ENCODE measurements at places on chromosomes 4 and X. TPM values are rescaled to one million over a fixed set of nuclear protein-coding genes. Genes with fewer than 3 reads are reported as not detected.

The FOXR2 gene
- not detected for total RNA-seq

The CLDN34 gene
- 1.3 TPM for total RNA-seq

The AADAT gene
- total RNA-seq, result 14.0 TPM

The FAM9C gene
- total RNA-seq, result 0.09 TPM

The PNCK gene
- total RNA-seq, result 0.77 TPM

The FAM133A gene
- total RNA-seq, result not detected

The FAM9A gene
- not detected for total RNA-seq

The EFHC2 gene
- 8.3 TPM for total RNA-seq

The ADAM29 gene
- 0.06 TPM for total RNA-seq

The BRS3 gene
- not detected for total RNA-seq

The SMR3A gene
- not detected for total RNA-seq

The TLR8 gene
- total RNA-seq, result 6.6 TPM

The TREX2 gene
- 1.2 TPM for total RNA-seq

GRCh38 chrX:82208975-82209374 lies 1007.1 kb downstream of the SH3BGRL start:
- no peaks in the 10 kb centered on the region for H3K27me3 ChIP-seq
- H3K27ac ChIP-seq, result no peak overlapping the region
- no peaks in the 10 kb centered on the region for H3K4me1 ChIP-seq
- DNase-seq, result no peak
- H3K36me3 ChIP-seq, result no peaks in the 10 kb centered on the region

- H3K36me3 ChIP-seq, result no peaks in the 10 kb centered on the region
- no peaks in the 10 kb centered on the region for H3K27me3 ChIP-seq
- no peak overlapping the region for H3K4me3 ChIP-seq
These were observed 73.4 kb downstream of the ANAPC4 start for GRCh38 chr4:25450491-25450901.

DNA sequence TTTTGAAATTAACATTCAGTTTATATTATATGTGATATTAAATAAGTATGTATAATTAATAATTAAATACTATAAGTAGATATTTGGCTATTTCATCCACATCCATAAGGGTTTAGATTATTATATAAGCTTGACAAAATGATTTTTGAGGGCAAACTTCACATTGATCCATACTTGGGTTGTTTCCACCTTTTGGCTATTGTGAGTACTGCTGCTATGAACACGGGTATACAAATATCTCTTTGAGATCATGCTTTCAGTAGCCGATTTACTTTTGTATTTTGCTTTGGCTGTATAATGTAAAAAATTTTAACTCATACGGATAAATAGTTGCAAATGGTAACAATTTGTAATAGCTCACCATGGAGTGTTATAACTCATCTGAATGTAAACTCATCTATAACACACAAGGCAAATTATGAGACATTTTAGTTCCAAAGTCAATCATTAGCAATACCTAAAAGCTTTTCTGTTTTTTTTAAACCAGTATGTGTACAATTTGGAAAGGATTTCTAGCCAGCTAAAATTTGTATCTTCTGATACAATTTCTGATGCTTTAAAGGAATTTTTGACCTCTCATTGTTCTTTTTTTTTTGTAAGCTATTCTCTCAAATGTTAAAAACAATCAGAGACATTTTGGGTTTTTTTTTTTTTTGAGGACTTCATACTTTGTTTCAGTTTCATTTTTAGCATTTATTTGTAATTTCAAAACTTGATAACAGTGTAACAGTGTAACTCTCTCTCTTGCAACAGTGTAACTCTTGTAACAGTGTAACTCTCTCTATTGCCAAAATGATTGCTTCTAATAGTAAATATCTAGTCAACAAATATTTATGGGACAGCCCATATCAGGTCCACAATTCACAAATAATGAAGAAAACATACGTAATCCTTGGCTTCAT lies 51.8 kb upstream of the ARX start:
- H3K36me3 ChIP-seq, result no peaks in the 10 kb centered on the region
- DNase-seq, result no peak
- H3K4me1 ChIP-seq, result no peaks in the 10 kb centered on the region

- no peaks in the 10 kb centered on the region for H3K4me1 ChIP-seq
- no peaks in the 10 kb centered on the region for H3K36me3 ChIP-seq
- peak; percentile 38 for DNase-seq
- no peak overlapping the region for H3K4me3 ChIP-seq
- H3K27me3 ChIP-seq, result no peaks in the 10 kb centered on the region
These were observed 173.8 kb downstream of the NSUN7 start for GRCh38 chr4:40923316-40924095.

- H3K27me3 ChIP-seq, result no peaks in the 10 kb centered on the region
- peak overlapping the region; percentile 14 for H3K27ac ChIP-seq
- DNase-seq, result no peak
- H3K36me3 ChIP-seq, result no peaks in the 10 kb centered on the region
- no peaks in the 10 kb centered on the region for H3K4me1 ChIP-seq
These were observed 3.3 kb downstream of the C4orf54 start for GRCh38 chr4:99654361-99654761.

DNA sequence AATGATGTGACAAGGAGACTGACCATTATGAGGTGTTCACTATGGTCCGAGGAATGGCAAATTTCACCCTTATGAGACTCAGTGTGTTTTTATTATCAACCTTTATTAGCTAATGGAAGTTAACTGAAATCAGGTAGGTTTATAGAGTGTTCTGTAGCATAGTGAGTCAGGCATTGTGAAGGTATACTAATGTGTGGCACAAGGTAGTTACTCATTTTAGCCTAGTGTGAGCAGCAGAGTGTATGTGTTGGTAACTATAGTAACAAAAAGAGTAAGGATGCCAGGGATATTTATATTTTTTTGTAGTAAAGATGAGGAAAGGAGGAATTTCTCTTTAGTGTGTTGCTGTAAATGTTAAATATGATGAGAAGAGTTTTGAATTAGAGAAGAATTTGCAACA lies 12.0 kb downstream of the PDLIM5 start:
- no peaks in the 10 kb centered on the region for H3K27me3 ChIP-seq
- no peaks in the 10 kb centered on the region for H3K4me1 ChIP-seq
- H3K36me3 ChIP-seq, result no peaks in the 10 kb centered on the region
- H3K27ac ChIP-seq, result peak overlapping the region; percentile 60

GRCh38 chr4:138010639-138011038 lies 231.5 kb downstream of the SLC7A11 start:
- no peaks in the 10 kb centered on the region for H3K36me3 ChIP-seq
- H3K4me3 ChIP-seq, result no peak overlapping the region

DNA sequence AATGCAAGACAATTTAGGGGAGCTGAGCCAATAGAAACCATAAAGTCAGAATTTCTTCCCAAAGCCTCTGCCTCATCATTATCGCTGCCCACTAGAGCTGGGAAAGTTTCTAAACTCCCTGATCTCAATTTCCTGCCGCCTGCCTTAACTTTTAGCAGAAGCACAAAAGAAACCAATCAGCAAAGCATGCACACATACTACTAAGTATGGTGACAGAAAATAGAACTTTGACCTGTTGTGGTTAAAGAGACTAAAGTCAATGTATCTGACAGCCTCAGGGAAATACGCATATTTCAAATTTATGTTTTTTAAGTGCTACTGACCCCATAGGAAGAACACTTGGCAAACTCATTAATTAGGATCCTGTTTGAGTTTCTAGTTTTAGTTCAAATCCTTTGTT lies 10.1 kb downstream of the STK26 start:
- no peaks in the 10 kb centered on the region for H3K4me1 ChIP-seq
- no peak overlapping the region for H3K4me3 ChIP-seq
- H3K36me3 ChIP-seq, result no peaks in the 10 kb centered on the region
- no peak for DNase-seq
- H3K27ac ChIP-seq, result no peak overlapping the region

DNA sequence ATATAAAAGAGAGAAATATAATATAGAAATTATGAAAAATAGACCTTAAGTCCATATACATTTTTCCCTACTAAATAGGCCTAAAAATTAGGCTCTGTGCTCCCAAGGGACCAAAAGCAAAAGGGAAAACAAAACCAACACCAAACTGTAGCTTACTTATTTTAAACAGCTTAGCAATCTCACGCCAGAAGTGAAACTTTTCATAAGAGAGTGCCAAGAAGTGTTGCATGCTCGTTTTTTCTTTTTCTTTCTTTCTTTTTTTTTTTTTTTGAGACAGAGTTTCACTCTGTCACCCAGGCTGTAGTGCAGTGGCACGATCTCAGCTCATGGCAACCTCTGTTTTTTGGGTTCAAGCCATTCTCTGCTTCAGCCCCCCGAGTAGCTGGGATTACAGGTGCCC lies 250.4 kb downstream of the TMA16 start:
- no peaks in the 10 kb centered on the region for H3K36me3 ChIP-seq
- H3K27ac ChIP-seq, result no peak overlapping the region

GRCh38 chr4:80333121-80333520 lies 2.4 kb upstream of the CFAP299 start:
- H3K27me3 ChIP-seq, result no peaks in the 10 kb centered on the region
- no peaks in the 10 kb centered on the region for H3K4me1 ChIP-seq
- no peaks in the 10 kb centered on the region for H3K36me3 ChIP-seq

- H3K36me3 ChIP-seq, result no peaks in the 10 kb centered on the region
- DNase-seq, result no peak
- H3K27me3 ChIP-seq, result no peaks in the 10 kb centered on the region
- no peak overlapping the region for H3K27ac ChIP-seq
- no peaks in the 10 kb centered on the region for H3K4me1 ChIP-seq
- no peak overlapping the region for H3K4me3 ChIP-seq
These were observed 182.5 kb upstream of the GALNT7 start for GRCh38 chr4:172986114-172986513.

DNA sequence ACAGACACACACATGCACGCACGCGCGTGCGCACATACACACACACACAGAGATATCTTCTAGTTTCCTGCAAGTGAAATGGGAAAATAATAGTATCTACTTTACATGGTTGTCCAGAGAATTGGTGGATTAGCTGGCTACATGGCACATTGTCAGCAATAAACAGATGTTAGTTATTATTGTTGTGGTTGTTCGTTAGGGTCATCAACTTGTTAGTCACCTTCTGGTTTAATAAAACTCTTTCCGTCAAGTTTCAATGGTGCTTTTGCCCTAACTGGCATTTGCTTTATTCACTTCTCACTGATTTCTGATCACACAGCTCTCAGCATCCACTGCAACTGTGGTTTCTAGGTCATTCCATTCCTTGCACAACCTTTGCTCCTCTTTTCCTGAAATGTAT lies 25.4 kb upstream of the RASL11B start:
- no peak for DNase-seq
- H3K27ac ChIP-seq, result no peak overlapping the region
- no peaks in the 10 kb centered on the region for H3K36me3 ChIP-seq

- peaks cover 9% of the 10 kb centered on the region for H3K27me3 ChIP-seq
- H3K36me3 ChIP-seq, result peaks cover 8% of the 10 kb centered on the region
- no peak overlapping the region for H3K27ac ChIP-seq
These were observed 10.0 kb downstream of the MSL3 start for GRCh38 chrX:11768039-11768438.

GRCh38 chrX:19689170-19689779 lies 174.0 kb upstream of the MAP3K15 start:
- H3K36me3 ChIP-seq, result no peaks in the 10 kb centered on the region
- no peak overlapping the region for H3K4me3 ChIP-seq
- DNase-seq, result no peak
- no peaks in the 10 kb centered on the region for H3K27me3 ChIP-seq
- no peaks in the 10 kb centered on the region for H3K4me1 ChIP-seq

DNA sequence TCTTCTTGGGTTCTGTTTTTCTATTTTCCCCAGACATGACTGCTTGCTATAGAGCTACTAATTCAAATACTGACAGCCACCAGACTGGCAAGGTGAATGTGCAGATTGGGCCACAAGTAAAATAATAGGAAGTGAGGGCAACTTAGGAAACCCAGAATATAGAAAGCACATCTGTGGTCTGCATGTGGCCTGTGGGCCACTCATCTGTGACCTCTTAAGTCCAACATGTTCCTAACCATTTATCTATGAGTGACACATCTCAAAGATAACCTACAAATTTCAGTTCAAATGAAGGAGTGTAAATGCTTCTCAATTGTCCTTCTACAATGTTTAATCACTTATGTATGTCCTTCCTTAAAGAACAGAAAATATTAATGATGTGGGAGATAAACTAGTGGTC lies 128.9 kb downstream of the REELD1 start:
- H3K4me3 ChIP-seq, result no peak overlapping the region
- no peaks in the 10 kb centered on the region for H3K27me3 ChIP-seq
- no peak for DNase-seq
- no peaks in the 10 kb centered on the region for H3K4me1 ChIP-seq

GRCh38 chrX:47936940-47937317 lies 66.9 kb downstream of the ZNF182 start:
- H3K4me3 ChIP-seq, result no peak overlapping the region
- no peaks in the 10 kb centered on the region for H3K36me3 ChIP-seq
- H3K27ac ChIP-seq, result no peak overlapping the region
- no peak for DNase-seq
- no peaks in the 10 kb centered on the region for H3K27me3 ChIP-seq

- no peaks in the 10 kb centered on the region for H3K27me3 ChIP-seq
- H3K36me3 ChIP-seq, result no peaks in the 10 kb centered on the region
- no peak overlapping the region for H3K27ac ChIP-seq
- H3K4me3 ChIP-seq, result no peak overlapping the region
- no peaks in the 10 kb centered on the region for H3K4me1 ChIP-seq
- no peak for DNase-seq
These were observed 55.9 kb downstream of the AGA start for GRCh38 chr4:177386278-177386815.

DNA sequence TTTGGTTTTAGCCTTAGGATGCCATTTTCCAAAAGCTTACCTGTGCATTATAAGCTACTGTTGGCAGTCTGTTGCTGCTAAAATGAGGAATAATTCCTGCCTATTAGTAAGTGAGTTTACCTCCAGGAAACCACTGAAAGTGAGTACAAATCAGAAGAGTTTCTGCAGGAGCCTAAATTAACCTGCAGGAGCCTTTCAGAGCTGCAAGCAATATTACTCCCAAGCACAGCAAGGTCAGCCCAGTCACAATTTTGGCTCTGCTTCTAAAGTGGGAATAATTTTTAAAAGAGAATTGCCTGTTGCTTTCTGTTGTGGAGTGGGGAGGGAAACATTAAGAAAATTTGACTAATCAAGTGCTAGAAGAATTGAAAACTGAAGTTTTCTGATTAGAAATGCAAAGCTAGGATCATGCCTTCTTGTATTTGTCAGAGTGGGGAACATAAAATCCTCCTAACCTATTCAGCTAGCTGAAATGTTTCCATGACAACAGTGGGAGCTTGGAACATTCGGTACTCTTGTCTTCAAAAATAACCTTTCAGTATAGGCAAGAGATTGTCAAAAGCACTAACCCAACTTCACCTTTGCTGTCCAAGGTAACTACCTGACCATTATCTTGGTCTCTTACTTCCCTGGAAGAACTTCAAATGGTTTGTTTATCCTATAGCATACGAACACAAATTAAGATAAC lies 193.2 kb downstream of the COMMD8 start:
- H3K27ac ChIP-seq, result no peak overlapping the region
- H3K4me3 ChIP-seq, result no peak overlapping the region
- H3K4me1 ChIP-seq, result no peaks in the 10 kb centered on the region
- DNase-seq, result no peak
- H3K27me3 ChIP-seq, result no peaks in the 10 kb centered on the region

- no peaks in the 10 kb centered on the region for H3K27me3 ChIP-seq
- H3K27ac ChIP-seq, result no peak overlapping the region
- no peak overlapping the region for H3K4me3 ChIP-seq
- DNase-seq, result no peak
These were observed 85.5 kb upstream of the TET2 start for GRCh38 chr4:105061136-105061696.

GRCh38 chr4:114607056-114607455 lies 8.4 kb downstream of the UGT8 start:
- DNase-seq, result no peak
- no peaks in the 10 kb centered on the region for H3K4me1 ChIP-seq
- H3K27me3 ChIP-seq, result no peaks in the 10 kb centered on the region
- H3K36me3 ChIP-seq, result no peaks in the 10 kb centered on the region
